Aorta (tissue), 5 donors: ENCODE measurements at places on chromosomes 1 and 21. TPM values are rescaled to one million over a fixed set of nuclear protein-coding genes. Genes with fewer than 3 reads are reported as not detected.
A peak's percentile ranks its signal among the peaks of the same experiment; 100 is the strongest.

Gene BMP8B
- total RNA-seq, result 0.81 TPM

Gene ETV3L
- total RNA-seq, result not detected

Gene LDLRAP1
- 25.6 TPM for total RNA-seq

Gene PLPPR5
- total RNA-seq, result not detected

DNA sequence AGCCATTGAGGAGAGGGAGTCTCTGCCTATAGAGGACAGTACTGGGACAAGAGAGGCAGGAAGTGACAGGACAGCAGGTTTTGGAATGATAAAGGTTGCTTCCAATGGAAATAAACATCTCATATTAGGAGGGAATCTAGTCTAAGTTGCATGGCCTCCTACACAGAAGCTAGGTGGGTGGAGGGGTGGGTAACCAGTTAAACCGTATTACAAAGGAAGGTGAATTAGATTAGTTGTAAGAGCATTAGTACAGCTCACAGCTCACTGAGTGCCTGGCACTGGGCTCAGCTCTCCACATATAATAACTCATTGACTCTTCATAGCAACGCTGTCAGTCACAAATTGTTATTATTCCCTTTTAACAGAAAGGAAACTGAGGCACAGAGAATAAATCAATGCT, 468.1 kb downstream of the PTPRU start:
- DNase-seq, result no peak

GRCh38 chr1:10253755-10254154, 43.4 kb downstream of the KIF1B start:
- DNase-seq, result no peak

- no peak for DNase-seq
Measured at GRCh38 chr1:201192261-201192788, 1.7 kb downstream of the IGFN1 start.

- no peak for DNase-seq
Measured at GRCh38 chr1:206905295-206906164, 8.3 kb downstream of the IL24 start.

- DNase-seq, result no peak
Measured at GRCh38 chr1:50103615-50104081, 5.1 kb upstream of the ELAVL4 start.

- no peak for DNase-seq
Measured at GRCh38 chr21:39109596-39110210, 73.5 kb downstream of the PSMG1 start.

- no peak for DNase-seq
Measured at GRCh38 chr1:21932127-21932526, 5.0 kb downstream of the HSPG2 start.

DNA sequence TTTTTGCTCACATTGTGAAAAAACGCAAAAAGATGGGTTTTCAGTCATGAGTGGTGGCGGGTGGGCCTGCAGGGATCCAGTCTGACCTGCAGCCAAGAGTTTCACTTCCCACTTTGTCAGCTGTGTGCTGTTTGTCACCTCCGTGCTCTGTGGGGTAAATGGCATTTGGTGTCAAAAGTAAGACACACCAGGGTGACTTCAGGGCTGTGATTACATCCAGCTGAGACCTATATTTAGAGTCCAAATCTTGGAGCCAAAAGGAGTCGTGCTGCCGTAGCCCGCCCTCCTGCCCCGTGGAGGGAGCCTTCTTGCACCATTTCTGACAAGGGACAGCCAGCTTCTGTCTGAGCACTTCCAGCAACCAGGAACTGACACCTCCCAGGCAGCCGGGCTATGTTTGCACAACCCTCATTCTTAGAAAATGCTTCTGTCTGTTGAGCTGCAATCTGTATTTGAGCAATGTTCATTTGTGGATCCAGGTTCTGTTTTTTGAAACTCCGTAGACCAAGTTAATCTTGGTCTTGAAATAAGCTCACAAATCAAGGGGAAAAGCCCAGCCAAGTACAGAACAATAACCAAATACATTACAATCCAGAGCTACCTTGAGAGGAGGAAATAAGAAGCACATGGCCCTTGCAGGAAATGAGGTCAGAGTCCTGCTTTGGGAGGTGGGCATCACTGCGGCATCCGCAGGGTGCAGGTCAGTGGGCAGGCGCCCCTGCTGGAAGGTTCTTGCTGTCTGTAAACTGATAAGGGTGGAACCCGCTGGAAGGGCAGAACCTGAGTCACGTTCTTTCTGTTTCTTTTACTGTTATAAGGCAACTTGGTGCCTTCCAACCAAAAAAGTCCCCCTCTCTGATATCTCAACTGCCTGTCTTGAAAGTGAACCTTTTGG, 14.4 kb downstream of the ABCG1 start:
- DNase-seq, result peak; percentile 82
